RPMI7951 (cell line): ENCODE measurements at places on chromosomes 3 and 15.

DNA sequence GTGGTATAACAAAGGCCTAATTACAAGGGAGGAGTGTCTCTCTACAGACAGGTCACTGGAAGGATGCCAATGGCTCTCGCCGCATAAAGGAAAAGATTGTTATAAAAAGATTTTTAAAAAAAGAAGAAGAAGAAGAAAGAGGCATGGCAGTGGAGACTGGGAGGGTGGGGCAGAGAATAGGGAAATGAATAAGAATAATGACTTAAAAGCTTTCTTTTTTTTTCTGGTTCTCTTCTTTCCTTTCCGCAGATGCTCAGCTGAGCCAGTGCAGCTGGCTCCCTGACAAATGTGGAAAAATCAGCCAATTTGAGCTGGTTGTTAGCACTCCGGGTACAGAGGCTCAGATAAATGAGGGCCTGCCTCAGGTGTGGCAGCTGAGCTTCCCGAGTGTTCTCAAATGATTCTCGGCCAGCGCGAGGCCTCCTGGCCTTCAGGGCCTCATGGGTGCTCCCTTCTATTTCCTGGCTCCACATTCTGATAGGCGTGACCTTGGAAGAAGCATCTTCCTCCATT, 234.1 kb downstream of the RORA start:
- no peak for DNase-seq

DNA sequence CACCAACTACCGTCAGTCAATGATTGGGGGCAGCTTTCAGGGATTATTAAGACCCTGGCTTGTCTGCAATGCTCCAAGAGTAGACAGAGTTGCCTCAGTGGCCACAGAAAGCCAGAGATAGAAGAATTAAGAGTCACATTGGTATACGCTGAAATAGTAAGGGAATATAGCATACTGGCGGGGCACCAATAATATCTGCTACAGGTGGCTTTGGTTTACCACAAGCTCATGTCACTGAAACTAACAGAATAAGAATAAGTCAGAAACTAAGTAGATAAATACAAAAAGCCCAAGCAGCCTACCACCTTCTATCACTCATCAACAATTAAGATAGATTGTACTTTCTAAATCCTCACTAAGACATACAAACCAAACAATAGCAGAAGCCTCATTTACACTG, 2.5 kb upstream of the FHIT start:
- no peak for DNase-seq

- no peak for DNase-seq
Observed at GRCh38 chr3:140187028-140187427, 252.0 kb downstream of the CLSTN2 start.

DNA sequence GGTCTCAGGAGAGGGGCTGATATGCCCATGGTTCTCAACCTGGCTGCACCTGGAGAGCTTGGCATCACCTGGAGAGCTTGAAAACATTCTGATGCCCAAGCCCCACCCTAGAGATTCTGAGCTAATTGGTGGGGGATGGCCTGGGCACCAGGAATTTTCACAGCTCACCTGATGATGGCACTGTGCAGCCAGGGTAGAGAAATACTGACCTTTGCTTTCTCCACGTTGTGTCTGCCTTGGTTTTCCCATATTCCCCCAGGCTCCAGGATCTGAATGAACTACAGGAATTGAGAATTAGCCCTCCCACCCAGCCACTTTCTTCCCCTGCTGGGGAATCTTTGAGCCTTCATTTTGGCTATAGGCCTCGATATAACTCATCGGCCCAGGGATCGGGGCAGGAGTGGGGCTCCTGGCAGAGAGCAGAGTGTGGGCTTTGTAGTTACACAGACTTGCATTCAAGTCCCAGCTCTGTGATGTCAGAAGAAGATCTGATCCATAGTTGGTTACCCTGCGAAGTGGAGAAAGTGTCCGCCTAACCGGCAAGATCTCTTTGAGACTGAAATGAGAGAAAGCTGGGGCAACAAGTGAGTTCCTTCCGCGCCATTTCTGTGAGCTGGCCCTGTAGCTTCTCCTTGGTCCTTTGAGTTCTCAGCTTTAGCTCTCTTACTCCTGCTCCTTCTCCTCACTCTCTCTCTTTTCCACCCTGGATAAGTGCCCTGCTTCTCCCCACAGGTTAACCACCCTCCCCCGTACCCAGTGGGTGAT, 33.1 kb upstream of the UBE2Q2 start:
- peak; percentile 55 for DNase-seq

- DNase-seq, result no peak
Observed at GRCh38 chr3:156631323-156631722, 43.1 kb upstream of the TIPARP start.

- DNase-seq, result no peak
Observed at GRCh38 chr15:88624971-88625490, 3.9 kb downstream of the AEN start.

DNA sequence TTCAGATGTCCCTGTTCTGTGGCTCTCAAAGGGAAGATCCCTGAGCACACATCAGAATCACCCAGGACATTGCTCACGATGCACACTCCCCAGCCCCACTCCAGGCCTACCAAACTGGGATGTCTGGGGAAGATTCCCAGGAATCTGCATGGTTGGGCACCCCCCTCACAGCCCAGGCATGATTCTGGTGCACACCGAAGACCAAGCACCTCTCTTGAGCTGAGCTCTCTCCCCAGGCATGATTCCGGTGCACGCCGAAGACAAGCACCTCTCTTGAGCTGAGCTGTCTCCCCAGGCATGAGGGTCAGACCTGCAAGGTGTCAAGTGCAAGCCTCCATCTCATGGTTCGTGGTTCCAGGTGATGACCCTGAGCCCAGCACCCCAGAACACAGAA, 112.2 kb upstream of the MEF2A start:
- DNase-seq, result no peak

DNA sequence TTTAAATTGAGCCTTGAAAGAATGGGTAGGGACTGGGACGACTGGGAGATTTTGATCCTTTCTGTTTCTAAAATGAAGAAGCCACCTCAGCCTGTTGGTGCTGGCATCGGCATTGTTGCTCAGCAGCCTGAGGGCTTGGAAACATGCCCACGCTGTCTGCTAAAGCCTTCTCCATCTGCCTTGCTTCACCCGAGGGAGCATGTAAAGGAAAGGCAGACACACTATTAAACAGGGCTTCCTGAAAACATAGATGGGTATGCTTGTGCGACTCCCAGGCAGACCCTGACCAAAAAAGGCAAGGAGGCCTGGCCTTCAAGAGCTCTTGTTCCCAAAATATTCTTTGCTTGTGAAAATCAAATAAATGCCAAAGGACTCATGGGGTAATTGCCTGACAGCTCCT, 84.2 kb upstream of the SLC4A7 start:
- peak; percentile 92 for DNase-seq

DNA sequence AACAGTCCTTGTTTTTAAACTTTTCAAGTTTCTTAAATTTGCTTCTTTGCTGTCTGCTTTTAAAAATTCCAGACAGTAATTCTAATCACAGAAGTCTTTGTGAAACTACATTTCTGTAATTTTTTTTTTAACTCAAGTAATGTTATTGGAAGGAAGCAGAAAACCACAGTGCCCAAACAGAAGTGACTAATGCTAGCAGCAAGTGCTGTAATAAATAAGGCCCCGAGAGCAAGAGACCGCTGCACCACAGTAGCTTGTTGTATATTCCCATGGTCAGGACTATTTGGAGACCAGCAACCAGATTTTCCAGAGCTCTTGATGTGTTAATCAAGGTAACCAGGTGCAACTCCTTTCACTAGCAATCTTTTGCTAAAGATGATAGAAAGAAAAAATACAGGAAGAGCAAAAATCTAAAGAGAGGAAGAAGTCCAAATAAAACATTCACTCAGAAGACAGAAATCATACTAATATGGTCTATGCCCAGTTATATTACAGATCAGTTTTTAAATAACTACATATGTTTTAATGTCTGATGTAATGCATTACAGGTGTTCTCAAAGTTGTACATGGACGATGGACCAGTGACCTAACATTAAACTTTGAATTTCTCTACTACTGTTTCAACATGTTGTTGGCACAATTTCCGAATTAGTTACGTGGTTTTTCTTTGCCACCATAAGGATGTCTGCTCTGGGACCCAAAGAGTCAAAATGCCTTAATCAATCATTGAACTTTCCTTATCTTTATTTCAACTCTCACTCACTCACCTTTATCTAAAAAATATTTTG, 36.4 kb downstream of the WWTR1 start:
- peak; percentile 94 for DNase-seq

- no peak for DNase-seq
Observed at GRCh38 chr3:39322936-39323335, 6.6 kb upstream of the CCR8 start.

DNA sequence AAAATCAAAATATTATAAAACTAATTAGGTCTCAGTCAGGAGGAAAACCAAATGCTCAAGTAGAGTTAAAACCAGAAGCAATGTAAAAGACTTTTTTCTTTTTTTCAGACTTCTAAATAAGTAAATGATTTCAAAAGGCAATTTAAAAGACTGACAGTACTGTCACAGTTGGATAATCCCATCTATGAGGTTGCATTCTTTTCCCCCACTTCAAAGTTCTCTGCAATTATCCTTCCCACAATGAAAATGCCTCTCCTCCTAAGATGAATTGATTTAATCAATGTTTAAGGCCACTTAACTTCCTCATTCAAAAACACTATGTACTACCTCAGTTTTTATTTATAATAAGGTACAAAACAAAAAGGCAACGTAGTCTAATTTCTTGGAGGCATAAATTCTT, 8.1 kb downstream of the MRPL3 start:
- no peak for DNase-seq

DNA sequence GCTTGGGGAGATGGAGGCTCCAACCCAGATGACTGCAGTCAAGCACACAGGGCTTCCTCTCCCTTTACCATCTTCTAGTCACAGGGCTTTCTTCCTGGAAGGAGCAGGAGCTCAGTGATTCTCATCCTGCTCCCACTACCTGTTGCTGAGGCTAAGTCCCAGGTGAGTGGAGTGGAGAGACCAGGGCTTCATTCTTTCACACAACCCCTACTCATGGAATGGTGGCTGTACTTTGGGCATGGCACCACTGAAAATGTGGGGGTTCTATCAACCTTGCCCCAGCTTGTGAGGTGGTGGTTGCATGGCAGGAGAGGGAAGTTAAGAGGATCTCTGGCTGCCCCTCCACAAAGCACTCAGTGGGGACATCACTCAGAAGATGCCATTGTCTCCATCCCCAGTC, 36.8 kb upstream of the RAD18 start:
- DNase-seq, result no peak

DNA sequence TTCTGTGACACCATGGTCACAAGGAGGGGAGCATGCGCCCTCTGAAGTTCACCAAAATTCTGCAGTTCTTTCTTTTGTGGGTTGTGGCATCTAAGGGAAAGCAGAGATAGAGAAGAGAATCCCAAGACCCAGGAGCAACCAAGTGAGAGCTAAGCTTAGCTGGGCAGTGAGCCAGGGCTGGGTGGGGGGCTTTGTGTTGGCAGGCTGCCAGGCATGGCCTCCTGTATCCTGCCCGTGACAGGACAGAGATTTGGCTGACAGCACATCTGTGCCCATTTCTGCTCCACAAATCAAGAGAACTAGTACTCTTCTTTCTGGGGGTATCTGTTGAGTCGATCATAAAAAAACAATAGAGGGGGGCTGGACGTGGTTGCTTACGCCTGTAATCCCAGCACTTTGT, 66.2 kb downstream of the NMNAT3 start:
- DNase-seq, result no peak

DNA sequence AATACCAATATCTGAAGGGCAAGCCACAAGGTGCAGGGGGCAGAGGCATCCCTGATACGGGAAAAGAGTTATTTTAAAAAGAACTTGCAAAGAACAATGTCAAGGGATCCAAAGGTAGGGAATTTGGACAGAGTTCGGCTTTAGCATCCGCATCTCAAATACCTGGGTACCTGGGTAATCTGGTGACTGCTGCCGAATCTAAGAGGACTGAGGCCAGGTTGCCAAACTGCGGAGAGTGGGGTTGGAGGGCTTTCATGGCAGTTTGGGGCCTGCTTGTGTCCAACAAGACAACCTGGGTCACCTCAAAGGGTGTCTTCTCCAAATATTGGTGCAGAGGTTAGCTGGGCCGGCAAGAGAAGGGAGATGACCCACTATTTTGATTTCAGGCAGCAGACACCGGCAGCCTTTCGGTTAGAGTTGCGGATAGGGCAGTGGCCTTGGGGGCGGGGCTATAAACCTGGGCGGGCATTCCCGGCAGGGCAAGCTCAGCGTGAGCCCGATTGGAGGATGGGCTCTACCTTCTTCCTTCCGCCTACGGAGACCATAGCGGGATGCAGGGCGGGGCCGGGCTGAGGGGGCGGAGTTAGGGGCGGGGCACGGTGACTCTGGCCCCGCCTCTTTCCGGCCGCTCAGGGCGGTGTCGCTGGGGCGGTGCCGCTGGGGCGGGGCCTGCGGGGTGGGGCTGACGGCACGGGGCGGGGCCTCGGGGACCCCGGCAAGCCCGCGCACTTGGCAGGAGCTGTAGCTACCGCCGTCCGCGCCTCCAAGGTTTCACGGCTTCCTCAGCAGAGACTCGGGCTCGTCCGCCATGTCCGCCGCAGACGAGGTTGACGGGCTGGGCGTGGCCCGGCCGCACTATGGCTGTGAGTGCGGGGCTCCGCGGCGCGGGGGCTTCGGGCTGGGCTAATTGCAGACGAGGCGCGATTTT, at the start of gene IQGAP1:
IQGAP1 (plus strand) TSS at position 709 of the 928 bp plus-strand sequence; CDS start at position 809, 100 bp downstream.
- DNase-seq, result peak; percentile 95

- DNase-seq, result peak; percentile 1
Observed at GRCh38 chr3:79286882-79287281, 480.9 kb downstream of the ROBO1 start.
